ENCODE measurements at places on chromosomes 6 and 20.

DNA sequence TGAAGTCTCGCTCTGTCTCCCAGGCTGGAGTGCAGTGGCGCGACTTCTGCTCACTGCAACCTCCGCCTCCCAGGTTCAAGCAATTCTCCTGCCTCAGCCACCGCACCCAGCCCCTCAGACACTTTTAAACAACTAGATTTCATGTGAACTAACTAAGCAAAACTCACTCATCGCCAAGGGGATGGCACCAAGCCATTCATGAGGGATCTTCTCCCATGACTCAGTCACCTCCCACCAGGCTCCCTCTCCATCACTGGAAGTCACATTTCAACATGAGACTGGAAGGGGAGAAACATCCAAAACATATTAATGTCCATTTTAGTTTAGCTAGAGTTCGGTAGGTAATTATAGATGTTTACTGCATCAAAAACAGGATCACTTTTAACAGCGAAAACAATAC is 95.9 kb upstream of the PRL start:
- no peaks in the 10 kb centered on the region for H3K36me3 ChIP-seq
- no peak overlapping the region for H3K4me3 ChIP-seq
- DNase-seq = no peak
- no peak overlapping the region for H3K27ac ChIP-seq
- H3K4me1 ChIP-seq = no peaks in the 10 kb centered on the region

- H3K4me3 ChIP-seq = no peak overlapping the region
- no peaks in the 10 kb centered on the region for H3K36me3 ChIP-seq
- peaks cover 33% of the 10 kb centered on the region for H3K4me1 ChIP-seq
- peak overlapping the region; percentile 77 for H3K27ac ChIP-seq
- no peaks in the 10 kb centered on the region for H3K27me3 ChIP-seq
- DNase-seq = no peak
Observed at GRCh38 chr6:129672881-129673631, 36.9 kb downstream of the ARHGAP18 start.

DNA sequence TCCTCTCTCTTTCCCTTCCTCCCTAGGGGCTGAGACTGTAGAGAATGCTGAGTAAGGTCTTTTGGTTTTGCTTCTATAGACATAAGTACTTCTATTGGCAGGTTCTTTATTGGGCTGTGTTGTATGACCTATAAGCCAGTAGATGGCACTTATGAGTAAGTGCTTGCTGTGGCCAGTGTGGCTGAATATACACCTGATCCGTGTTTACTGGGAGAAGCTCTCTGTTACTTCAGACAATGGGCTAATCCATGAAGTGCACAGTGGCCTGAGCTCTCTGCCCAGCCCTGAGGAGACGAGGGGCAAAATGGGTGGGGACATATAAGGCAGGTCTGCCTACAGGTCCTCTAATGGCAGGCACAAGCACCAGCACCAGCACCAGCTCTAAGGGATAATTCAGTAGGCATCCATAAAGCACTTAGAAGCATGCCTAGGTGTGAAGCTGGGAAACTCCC is 610.3 kb downstream of the RNF144B start:
- no peak overlapping the region for H3K27ac ChIP-seq
- no peaks in the 10 kb centered on the region for H3K27me3 ChIP-seq
- no peaks in the 10 kb centered on the region for H3K36me3 ChIP-seq
- H3K4me3 ChIP-seq = no peak overlapping the region
- no peaks in the 10 kb centered on the region for H3K4me1 ChIP-seq
- no peak for DNase-seq

- DNase-seq = no peak
- no peak overlapping the region for H3K4me3 ChIP-seq
- H3K27me3 ChIP-seq = no peaks in the 10 kb centered on the region
- no peaks in the 10 kb centered on the region for H3K36me3 ChIP-seq
Observed at GRCh38 chr6:45001663-45002062, 326.5 kb upstream of the RUNX2 start.

- no peak overlapping the region for H3K27ac ChIP-seq
- H3K27me3 ChIP-seq = no peaks in the 10 kb centered on the region
- no peaks in the 10 kb centered on the region for H3K4me1 ChIP-seq
Observed at GRCh38 chr6:18712595-18712994, 325.4 kb downstream of the RNF144B start.

DNA sequence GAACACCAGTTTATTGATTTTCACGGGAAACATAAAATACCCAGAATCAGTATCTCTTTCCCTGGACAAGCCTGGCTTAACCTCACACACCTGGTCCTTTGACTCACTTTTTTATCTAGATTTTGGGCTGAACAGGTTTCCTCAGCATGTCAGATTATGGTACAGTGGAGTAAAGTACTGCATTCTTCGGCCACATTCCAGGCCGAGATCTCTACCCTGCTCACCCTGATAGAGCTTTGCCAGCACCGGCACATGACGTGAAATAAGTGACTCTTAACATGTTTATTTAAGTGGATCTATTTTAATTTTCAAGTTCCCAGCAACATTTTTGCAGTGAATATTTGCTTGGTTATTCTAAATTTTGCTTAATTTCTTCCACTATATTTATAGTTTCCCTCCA is 79.0 kb upstream of the POPDC3 start:
- H3K27me3 ChIP-seq = no peaks in the 10 kb centered on the region
- no peak overlapping the region for H3K27ac ChIP-seq
- H3K36me3 ChIP-seq = no peaks in the 10 kb centered on the region
- no peaks in the 10 kb centered on the region for H3K4me1 ChIP-seq
- no peak overlapping the region for H3K4me3 ChIP-seq
- no peak for DNase-seq

- H3K27ac ChIP-seq = no peak overlapping the region
- DNase-seq = no peak
- no peaks in the 10 kb centered on the region for H3K27me3 ChIP-seq
- no peak overlapping the region for H3K4me3 ChIP-seq
- H3K4me1 ChIP-seq = peaks cover 14% of the 10 kb centered on the region
- H3K36me3 ChIP-seq = no peaks in the 10 kb centered on the region
Observed at GRCh38 chr6:158256746-158257424, 55.4 kb upstream of the TULP4 start.

DNA sequence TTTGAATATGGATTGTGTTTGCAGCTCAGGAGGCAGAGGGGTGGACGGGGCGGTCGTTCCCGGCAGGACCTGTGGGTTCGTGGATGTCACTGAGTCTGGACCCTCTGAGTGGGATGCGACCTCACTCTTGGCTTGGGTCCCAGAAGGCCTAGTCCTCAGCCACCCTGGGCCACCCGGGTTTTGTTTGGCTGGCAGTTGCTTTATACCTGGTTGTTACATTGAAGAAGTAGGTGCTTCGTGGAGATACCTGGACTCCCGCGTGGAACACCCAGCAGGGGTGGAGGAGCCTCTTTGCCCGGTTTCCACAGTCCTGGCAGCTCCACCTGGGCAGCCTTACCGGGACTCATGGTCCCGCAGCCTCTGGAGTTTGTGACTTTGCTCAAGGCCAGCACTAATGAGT is 405.1 kb downstream of the TAF4 start:
- no peak overlapping the region for H3K4me3 ChIP-seq
- no peak overlapping the region for H3K27ac ChIP-seq
- H3K36me3 ChIP-seq = no peaks in the 10 kb centered on the region
- H3K4me1 ChIP-seq = no peaks in the 10 kb centered on the region
- H3K27me3 ChIP-seq = no peaks in the 10 kb centered on the region

GRCh38 chr20:23048283-23049200 is 930 bp downstream of the THBD start:
- peak; percentile 96 for DNase-seq
- peaks cover 54% of the 10 kb centered on the region for H3K27me3 ChIP-seq
- H3K4me1 ChIP-seq = peaks cover 11% of the 10 kb centered on the region
- peak overlapping the region; percentile 88 for H3K27ac ChIP-seq
- no peaks in the 10 kb centered on the region for H3K36me3 ChIP-seq
- peak overlapping the region; percentile 42 for H3K4me3 ChIP-seq

DNA sequence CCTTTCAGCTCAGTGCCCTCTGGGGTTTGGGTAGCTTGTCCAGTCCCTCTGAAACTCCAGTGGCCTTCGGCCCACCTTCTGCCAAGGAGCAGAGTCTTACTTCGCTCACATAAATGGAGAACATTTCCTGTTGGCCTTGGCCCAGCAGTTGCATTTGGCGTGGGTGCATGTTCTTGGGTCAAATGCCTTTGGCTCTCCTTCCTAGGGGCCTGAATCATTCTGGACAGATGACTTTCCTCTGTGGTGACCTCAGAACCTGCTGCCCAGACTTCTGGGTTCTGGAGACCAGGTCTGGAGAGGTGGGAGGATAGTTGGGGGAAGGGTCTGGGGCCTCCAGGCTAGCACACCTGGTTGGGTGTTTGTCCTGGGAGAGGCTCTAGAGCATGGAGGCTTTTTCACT is 29.3 kb downstream of the BCAS4 start:
- no peak overlapping the region for H3K27ac ChIP-seq
- H3K27me3 ChIP-seq = no peaks in the 10 kb centered on the region
- no peak overlapping the region for H3K4me3 ChIP-seq
- H3K4me1 ChIP-seq = peaks cover 20% of the 10 kb centered on the region
- peaks cover 12% of the 10 kb centered on the region for H3K36me3 ChIP-seq

DNA sequence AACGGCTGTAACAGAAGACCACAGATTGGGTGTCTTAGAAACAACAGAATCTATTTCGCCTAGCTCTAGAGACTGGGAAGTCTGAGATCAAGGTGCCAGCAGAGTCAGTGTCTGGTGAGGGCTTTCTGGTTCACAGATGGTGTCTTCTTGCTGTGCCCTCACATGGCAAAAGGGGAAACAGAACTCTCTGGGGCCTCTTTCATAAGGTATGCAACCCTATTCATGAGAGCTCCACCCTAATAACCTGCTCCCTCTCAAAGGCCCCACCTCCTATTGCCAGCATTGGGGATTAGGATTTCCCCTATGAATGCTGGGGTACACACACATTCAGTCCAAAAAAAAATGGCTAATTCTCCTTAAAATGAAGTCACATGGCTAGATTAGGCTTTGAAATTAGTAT is 10.0 kb downstream of the TXNDC5 start:
- H3K27ac ChIP-seq = no peak overlapping the region
- DNase-seq = no peak
- no peaks in the 10 kb centered on the region for H3K4me1 ChIP-seq
- no peaks in the 10 kb centered on the region for H3K27me3 ChIP-seq
- no peak overlapping the region for H3K4me3 ChIP-seq

DNA sequence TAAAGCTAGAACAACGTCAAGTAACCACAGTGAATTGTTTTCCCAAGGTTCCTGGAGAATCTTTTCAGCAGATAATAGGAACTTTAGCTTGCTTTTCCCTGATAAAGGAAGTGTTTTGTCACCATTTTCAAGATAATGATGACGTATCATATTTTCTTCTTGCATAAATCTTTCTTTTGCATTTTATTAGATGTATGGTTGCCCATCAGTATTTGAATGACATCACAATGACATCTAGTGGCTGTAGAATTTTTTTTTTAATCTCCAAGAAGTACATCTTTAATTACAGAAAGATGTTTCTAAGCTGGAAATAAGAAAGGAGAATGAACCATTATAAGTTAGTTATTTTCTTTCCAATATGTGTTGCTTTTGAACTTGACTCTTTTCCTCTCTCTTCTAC is 83.0 kb downstream of the CENPW start:
- no peak overlapping the region for H3K27ac ChIP-seq
- DNase-seq = no peak
- no peaks in the 10 kb centered on the region for H3K4me1 ChIP-seq
- H3K4me3 ChIP-seq = no peak overlapping the region
- H3K36me3 ChIP-seq = no peaks in the 10 kb centered on the region

DNA sequence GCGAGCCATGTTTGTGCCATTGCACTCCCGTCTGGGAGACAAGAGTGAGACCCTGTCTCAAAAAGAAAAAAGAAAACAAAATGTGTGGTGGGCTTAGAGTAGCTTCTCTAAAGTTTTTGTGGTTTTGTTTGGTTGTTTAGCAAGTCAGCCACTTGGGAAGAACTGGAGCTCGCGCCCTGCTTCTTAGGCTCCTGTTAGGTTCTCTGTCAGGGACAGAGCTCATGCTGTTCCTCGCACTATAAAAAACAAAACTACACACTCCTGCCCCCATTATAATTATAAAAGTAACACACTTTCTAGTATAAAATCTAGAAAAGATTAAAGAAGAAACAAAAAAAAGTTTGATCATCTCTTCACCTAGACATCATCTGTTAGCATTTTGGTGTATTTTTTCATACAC is 33.0 kb downstream of the GMPR start:
- no peak overlapping the region for H3K4me3 ChIP-seq
- H3K4me1 ChIP-seq = no peaks in the 10 kb centered on the region
- H3K27ac ChIP-seq = no peak overlapping the region
- no peak for DNase-seq

GRCh38 chr6:83867527-83868161 is 8.2 kb downstream of the CYB5R4 start:
- DNase-seq = peak; percentile 85
- H3K4me3 ChIP-seq = no peak overlapping the region
- H3K36me3 ChIP-seq = peaks cover 29% of the 10 kb centered on the region
- H3K27ac ChIP-seq = peak overlapping the region; percentile 64

DNA sequence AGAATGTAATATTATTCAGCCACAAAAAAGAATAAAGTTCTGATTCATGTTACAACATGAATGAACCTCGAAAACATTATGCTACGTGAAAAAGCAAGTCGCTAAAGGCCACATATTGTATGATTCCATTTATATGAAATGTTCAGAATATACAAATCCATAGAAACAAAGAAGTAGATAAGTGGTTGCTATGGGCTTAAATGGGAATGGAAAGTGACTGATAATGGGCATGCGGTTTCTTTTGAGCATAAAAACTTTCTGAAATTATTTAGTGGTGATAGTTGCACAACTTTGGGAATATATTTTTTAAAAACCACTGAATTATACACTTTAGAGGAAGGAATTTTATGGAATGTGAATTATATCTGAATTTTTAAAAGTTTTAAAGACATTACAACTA is 33.4 kb upstream of the TCP11 start:
- no peak overlapping the region for H3K27ac ChIP-seq
- no peaks in the 10 kb centered on the region for H3K36me3 ChIP-seq
- H3K4me3 ChIP-seq = no peak overlapping the region
- no peak for DNase-seq
- no peaks in the 10 kb centered on the region for H3K4me1 ChIP-seq

- no peaks in the 10 kb centered on the region for H3K4me1 ChIP-seq
- DNase-seq = no peak
- H3K27me3 ChIP-seq = no peaks in the 10 kb centered on the region
- no peaks in the 10 kb centered on the region for H3K36me3 ChIP-seq
- H3K4me3 ChIP-seq = no peak overlapping the region
Observed at GRCh38 chr6:145539831-145540230, 195.5 kb downstream of the EPM2A start.

DNA sequence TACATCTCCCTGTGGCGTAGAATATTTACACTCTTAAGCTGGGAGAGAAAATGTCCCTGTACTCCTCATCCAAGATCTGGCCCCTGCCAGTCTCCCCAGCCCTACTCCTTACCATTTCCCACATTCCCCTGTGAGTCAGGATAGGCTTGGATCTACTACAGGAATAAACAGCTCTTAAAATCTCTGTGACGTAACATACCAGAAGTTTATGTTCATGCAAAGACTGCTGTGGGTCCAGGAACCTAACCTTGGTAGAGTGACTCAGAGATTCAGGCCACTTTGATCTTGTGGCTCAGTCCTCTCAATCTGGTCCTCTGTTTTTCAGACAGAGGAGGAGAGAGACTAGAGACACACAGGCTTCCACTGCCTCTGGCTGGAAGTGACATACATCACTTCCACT is 38.5 kb upstream of the GPR6 start:
- H3K4me1 ChIP-seq = no peaks in the 10 kb centered on the region
- DNase-seq = no peak
- H3K27ac ChIP-seq = no peak overlapping the region
- H3K27me3 ChIP-seq = no peaks in the 10 kb centered on the region
- H3K36me3 ChIP-seq = no peaks in the 10 kb centered on the region

All from spleen (tissue), 13 donors.